Left cardiac atrium (tissue), 4 donors: ENCODE measurements at places on chromosomes 7 and 10. TPM values are rescaled to one million over a fixed set of nuclear protein-coding genes. Genes with fewer than 3 reads are reported as not detected.

Gene CPED1
- 19.2 TPM for total RNA-seq

Gene NKX2-3
- not detected for total RNA-seq

Gene PDE1C
- total RNA-seq: 50.8 TPM

Gene DNAJC30
- total RNA-seq: 14.3 TPM

Gene IFIT2
- 3.5 TPM for total RNA-seq

Gene CHAT
- not detected for total RNA-seq

Gene CABCOCO1
- not detected for total RNA-seq

Gene TAC1
- not detected for total RNA-seq

Gene PTCD1
- total RNA-seq: 2.8 TPM

Gene NPFFR1
- 0.12 TPM for total RNA-seq
